ENCODE measurements at places on chromosomes 16 and 17.

GRCh38 chr17:77129568-77130301, 11.0 kb upstream of the SEC14L1 start:
- no peak for DNase-seq

DNA sequence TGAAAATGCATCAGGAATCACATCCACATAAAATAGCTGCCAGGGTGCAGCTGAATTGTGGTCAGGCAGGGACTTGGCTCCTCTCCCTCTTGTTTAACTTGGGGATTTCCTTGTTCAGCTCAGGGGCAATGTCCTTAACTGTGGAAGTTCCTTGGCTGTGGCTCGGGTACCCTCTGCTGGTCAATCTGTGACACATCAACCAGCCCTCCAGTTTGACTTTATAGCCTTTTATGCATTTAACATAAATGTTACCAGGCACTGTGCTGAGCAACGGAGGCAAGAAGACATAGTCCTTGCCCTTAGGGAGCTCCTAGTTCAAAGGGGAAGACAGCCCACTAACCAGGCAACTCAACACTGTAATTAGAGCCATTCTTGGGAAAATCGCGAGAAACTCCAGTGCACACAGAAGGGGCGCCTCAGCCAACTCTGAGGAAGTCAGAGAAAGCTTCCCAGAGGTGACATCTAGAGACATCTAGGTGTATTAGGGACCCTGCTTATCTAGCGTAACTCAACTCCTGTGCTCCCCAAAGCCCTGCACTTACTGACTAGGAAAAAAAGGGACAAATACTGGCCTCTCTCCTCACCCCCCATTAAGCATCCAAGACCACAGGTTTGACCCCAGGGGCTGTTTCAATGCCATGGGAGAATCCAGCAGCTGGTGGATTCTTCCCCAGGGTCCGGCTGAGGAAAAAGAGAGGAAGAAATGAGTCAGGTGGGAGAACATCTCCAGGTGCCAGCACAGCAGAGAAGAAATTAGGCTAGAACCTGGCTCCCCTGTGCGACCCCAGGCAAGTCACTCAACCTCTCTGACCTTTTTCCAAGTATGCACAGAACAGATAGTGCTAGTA, 17.3 kb upstream of the EEF2K start:
- DNase-seq: peak; percentile 21

DNA sequence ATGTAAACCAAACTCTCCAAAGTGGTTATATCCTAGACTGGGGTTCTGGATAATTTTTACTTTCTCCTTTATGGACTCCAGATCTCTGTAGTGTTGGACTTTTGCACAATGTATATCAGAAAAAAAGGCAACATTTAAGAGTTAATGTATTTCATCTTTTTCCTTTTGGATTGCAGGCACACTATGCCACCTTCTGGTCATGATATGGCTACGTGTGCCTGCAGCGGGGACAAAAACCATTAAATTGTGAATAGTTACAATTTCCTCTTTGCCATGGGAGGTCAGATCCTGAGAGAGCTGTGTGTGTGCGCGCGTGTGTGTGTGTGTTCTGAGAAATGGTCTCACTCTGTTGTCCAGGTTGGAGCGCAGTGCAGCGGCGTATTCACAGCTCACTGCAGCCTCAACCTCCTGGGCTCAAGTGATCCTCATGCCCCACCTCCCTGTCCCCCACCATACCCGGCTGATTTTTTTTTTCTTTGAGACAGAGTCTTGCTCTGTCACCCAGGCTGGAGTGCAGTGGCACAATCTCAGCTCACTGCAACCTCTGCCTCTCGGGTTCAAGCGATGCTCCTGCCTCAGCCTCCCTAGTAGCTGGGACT, 4.3 kb upstream of the SGF29 start:
- no peak for DNase-seq

DNA sequence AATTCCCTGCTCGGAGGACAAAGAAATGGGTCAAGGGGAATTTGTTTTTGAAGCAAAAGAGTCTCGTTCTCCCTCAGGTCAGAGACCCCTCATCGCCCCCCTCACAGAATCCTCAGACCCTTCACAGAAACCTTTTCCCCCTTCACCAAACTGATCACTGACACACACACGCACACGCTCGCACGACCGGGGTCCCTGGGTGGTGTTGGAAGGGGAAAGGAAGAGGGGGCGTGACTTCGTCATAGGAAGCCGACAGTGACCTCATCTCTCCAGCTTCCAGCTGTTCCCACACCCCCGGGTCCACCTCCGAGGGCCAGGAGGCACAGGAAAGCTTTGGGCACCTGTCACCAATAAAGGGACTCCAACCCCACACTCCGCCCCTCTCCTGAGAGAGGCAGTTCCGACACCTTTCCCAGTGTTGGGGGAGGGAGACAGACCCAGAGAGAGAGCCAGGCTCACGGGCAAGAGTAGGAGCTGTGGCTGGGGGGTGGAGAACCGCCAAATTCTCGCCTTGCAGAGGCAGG, 1.2 kb downstream of the ASGR1 start:
- no peak for DNase-seq

- no peak for DNase-seq
Measured at GRCh38 chr17:65956814-65957213, 235.1 kb downstream of the CEP112 start.

GRCh38 chr17:17082878-17083277, 40.6 kb downstream of the MPRIP start:
- DNase-seq: no peak
